Chondrocyte (in vitro differentiated cells): ENCODE measurements at places on chromosomes 13 and 19. TPM values are rescaled to one million over a fixed set of nuclear protein-coding genes. Genes with fewer than 3 reads are reported as not detected.

DNA sequence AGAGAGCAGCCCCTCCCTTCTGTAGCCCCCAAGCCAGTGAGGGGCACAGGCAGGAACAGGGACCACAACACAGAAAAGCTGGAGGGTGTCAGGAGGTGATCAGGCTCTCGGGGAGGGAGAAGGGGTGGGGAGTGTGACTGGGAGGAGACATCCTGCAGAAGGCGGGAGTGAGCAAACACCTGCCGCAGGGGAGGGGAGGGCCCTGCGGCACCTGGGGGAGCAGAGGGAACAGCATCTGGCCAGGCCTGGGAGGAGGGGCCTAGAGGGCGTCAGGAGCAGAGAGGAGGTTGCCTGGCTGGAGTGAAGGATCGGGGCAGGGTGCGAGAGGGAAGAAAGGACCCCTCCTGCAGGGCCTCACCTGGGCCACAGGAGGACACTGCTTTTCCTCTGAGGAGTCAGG is 4.2 kb downstream of the KLK3 start:
- peaks cover 30% of the 10 kb centered on the region for H3K27me3 ChIP-seq
- H3K4me3 ChIP-seq: no peak overlapping the region
- no peak for DNase-seq
- H3K36me3 ChIP-seq: no peaks in the 10 kb centered on the region
- no peaks in the 10 kb centered on the region for H3K4me1 ChIP-seq

GRCh38 chr19:15332311-15332996 is at the start of gene BRD4:
TSS of gene BRD4 (minus strand) at chr19:15332539. CDS start at chr19:15273099, 59,440 bp downstream.
- no peaks in the 10 kb centered on the region for H3K27me3 ChIP-seq
- H3K4me3 ChIP-seq: peak within 1 kb of the TSS; percentile 95
- H3K4me1 ChIP-seq: peaks cover 58% of the 10 kb centered on the region
- peaks cover 1% of the 10 kb centered on the region for H3K36me3 ChIP-seq

- no peak for DNase-seq
- H3K27ac ChIP-seq: no peak overlapping the region
- H3K27me3 ChIP-seq: no peaks in the 10 kb centered on the region
These were observed 2466.4 kb upstream of the PCDH20 start for GRCh38 chr13:63882052-63882451.

DNA sequence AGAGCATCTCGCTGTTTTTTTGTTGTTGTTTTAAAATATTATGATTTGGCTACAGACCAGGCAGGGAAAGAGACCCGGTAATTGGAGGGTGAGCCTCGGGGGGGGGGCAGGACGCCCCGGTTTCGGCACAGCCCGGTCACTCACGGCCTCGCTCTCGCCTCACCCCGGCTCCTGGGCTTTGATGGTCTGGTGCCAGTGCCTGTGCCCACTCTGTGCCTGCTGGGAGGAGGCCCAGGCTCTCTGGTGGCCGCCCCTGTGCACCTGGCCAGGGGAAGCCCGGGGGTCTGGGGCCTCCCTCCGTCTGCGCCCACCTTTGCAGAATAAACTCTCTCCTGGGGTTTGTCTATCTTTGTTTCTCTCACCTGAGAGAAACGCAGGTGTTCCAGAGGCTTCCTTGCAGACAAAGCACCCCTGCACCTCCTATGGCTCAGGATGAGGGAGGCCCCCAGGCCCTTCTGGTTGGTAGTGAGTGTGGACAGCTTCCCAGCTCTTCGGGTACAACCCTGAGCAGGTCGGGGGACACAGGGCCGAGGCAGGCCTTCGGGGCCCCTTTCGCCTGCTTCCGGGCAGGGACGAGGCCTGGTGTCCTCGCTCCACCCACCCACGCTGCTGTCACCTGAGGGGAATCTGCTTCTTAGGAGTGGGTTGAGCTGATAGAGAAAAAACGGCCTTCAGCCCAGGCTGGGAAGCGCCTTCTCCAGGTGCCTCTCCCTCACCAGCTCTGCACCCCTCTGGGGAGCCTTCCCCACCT is 183.3 kb downstream of the KDM4B start:
- H3K27ac ChIP-seq: no peak overlapping the region
- H3K4me1 ChIP-seq: peaks cover 3% of the 10 kb centered on the region
- H3K36me3 ChIP-seq: peaks cover 5% of the 10 kb centered on the region
- H3K27me3 ChIP-seq: no peaks in the 10 kb centered on the region

Gene ZNF30
- 2.8 to 3.9 TPM (median 3.7 TPM) in 3 replicates for total RNA-seq

Gene SULT2B1
- 0.22 TPM in 1 of 3 replicates, not detected in the others for total RNA-seq

Gene ZNF560
- not detected in 3 replicates for total RNA-seq
